ENCODE measurements at places on chromosomes 13 and 19.

DNA sequence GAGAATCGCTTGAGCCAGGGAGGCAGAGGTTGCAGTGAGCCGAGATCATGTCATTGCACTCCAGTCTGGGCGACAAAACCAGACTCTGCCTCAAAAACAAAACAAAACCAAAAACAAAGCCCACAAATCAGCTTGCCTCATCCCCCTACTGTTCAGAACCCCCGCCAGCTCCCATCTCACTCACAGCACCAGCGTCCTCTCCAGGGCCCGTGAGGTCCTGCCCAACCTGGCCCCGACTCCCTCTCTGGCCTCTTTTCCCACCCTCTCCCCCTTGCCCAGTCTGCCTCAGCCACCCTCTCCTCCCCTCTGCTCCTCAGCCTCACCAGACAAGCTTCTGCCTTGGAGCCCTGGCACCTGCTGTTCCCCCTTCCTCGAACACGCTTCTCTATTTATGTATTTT is 3.8 kb downstream of the SLC8A2 start:
- no peak for DNase-seq

DNA sequence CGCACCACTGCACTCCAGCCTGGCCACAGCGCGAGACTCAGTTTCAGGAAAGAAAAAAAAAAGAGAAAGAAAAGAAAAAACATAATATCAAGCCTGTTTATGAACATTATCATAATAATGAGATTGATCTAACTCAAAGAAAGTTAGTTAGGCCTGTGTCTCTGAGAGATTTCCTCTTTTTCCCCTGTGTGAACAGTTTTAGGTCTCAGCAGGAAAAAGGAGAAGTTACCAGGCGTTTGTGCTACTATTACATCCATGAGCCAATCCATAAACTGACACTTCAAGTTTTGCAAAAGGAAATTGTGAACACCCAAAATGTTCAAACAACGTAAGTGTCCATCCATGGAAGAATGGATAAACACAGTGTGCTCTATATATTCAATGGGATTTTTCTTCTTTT is 3.8 kb downstream of the TARM1 start:
- DNase-seq, result no peak

GRCh38 chr13:39590466-39591036 is 12.4 kb downstream of the LHFPL6 start:
- DNase-seq, result no peak

DNA sequence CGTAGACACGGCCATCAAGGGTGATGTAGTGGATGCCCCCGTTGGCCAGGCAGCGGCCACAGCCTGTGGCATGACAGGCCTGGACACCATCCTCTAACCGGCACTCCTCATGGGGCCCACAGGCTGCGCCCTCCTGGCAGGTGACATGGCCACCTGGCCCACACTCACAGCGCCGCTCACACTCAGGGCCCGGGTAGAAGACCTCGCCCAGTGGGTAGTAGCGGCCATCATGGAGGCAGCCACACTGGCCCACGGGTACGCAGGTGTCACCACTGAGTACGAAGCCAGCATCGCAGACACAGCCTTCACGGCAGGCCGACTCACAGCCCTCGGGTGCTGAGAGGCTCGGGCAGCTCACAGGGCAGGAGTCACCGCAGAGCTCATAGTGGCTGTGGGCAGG is 27.2 kb upstream of the FBL start:
- DNase-seq, result no peak

- DNase-seq, result peak; percentile 68
These were observed 5.0 kb downstream of the RNF113B start for GRCh38 chr13:98171900-98172589.

- DNase-seq, result no peak
These were observed 34.9 kb upstream of the POMP start for GRCh38 chr13:28623782-28624706.

GRCh38 chr13:49356223-49356622 is 87.6 kb downstream of the CAB39L start:
- peak; percentile 13 for DNase-seq

DNA sequence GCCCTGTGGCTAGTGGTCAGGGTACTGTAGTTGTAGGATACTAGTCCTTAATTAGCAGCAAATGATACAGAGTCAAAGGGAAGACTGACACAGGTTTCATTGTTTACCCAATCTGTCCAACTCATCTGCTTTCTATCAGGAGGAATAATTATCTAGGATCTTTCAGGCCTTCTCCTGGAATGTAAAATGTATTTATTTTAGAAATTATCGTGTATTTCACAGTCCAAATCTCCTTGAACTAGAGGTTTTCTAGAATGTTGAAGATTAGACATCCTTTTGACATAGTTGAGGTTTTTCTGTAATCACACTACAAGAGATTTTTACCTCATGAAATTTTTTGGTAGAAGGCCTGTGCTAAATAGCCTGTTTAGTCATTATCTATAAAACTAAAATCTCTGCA is 1694.8 kb upstream of the PCDH20 start:
- DNase-seq, result no peak
